ENCODE measurements at places on chromosomes 4 and X.

DNA sequence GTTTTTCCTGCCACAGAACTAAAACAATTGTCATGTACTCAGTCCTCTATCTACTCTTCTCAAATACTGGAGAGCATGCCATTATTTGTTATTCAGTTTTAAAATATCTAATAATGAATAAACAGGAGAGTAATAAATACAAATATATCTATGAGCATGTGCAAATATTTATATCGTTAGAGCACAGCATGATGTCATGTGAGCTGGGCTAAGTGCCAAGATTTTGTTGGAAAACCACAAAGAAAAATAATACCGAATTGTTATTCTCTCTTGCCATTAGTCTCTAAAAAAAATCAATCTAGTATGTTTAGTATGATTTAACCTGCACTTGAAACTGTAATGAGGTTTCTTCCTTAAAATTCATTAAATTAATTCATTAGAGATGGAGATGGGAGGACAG, 97.3 kb downstream of the DDX60 start:
- no peak for DNase-seq

- no peak for DNase-seq
Observed at GRCh38 chrX:41602816-41603345, 85.9 kb upstream of the GPR34 start.

GRCh38 chrX:111917591-111917990, 41.6 kb downstream of the TRPC5OS start:
- DNase-seq = no peak

DNA sequence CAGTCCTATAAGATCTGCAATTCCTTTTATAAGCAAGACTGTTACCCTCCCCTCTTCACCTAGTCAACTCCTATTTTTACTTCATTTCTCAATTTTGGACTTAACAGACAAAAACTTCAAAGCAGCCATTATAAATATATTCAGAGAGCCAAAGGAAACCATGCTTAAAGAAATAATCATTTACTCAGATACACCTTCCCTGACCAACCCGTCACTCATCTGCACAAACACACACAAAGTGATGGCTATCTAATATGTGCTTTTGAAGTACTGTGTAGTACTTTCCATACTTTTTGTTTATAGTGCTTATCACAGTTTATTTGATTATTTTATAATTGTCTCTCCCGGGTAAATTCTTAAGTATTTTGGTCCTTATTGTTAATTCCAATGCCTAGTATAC, 117.2 kb downstream of the TBC1D19 start:
- no peak for DNase-seq

DNA sequence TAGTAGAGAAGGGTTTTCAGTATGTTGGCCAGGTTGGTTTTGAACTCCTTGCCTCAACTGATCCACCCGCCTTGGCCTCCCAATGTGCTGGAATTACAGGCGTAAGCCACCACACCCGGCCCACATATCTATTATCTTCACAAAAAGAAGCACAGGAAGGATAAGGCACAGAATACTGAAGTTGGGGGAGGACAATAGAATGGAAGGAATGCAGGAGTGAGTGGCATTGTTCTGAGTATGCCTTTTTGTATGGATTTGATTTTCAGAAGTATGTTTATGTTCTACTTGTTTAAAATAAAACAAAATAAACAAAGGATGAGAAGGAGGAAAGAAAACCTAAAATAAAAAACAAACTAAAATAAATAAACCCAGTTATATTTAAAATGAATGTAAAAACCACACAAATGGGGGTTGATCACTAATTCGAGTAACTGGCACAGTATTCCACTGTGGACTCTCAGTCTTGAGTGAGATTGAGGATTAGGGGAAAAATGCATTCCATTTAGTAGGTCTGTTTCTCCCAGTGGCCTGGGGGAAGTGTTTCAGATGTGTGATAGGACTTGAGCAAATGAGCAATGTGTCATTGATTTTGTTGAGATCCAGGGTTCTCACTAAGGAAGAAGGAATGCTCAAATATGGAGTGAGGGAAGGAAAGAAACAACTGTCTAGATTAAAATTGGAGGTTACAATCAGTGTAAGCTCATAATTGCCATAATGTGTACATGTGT, 109.0 kb upstream of the C1QTNF7 start:
- no peak for DNase-seq

DNA sequence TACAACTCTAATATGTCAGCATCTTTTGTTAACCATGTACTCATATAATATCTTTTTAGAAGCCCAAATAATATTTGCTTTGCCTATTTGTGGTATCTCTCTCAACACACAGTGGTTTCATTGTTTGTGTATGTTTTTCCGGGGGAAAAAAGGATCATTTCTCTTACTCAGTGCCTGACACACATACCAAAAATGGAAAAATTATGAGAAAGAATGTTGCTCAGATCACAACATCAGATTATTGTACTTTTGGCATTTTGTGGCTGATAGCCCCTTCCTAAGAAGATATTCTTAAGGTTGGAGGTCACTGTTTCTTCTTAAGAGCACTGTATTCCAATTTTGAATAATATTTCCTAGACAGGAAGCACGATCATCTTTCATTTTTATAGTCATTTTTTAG, 93.6 kb downstream of the PDLIM5 start:
- DNase-seq = no peak
